AG08395 (cell line): ENCODE measurements at places on chromosomes 1 and 21.

- no peak for DNase-seq
Measured at GRCh38 chr1:87052400-87052799, 138.0 kb downstream of the HS2ST1 start.

DNA sequence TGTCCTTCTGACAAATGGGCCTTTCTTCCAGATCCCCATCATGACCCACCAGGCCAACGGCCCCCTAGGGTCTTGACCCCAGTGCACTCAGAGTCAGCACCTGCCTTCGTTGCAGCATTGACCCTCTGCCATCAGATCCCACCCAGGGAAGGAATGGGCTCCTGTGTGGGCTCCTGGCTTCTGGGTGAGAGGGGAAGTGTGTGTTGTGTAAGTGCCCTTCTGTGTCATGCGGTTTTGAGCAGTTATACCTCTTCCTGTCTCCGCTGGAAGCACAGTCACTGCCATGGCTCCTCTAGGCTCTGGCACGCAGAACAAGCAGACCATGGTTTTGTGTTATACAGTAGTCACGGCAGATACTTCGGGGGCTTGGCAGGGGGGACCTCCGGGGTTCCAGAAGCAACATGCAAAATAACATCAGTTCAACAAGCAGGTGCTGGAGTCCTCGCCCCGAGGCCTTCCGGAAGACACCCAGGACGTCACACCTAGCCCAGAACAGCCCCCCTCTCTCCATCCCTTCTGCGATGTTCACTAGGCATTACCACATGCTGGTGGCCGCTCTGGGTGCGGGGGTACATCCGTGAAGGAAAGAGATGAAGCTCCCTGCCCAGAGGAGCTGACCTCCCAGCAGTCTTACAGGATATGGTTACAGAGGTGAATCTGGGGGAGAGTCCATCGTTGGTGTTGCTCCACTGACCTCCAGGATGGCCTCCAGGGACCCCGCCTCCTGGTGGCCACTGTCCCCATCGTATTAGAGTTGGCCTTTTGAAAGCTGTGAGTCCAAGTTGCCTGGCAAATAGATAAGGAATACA is 17.4 kb upstream of the KCNAB2 start:
- no peak for DNase-seq

DNA sequence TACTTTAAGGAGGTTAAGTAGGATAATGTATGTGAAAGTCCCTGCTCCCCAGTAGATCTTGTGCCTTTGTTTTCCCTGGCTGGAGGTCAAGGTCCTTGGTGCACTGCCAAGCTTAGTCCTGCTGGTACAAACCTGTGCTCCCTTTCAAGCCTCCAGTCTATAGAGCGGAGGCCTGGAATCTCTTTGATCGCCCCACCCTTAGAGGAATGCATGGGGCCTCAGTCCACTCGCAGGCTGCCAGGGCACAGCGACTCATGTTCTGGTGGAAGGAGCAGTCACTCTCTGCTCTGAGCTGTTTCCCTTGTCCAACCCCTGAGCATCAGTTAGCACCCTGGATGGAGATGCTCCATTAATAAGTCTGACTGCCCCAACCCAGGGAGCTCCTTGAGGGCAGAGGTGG is 121.8 kb downstream of the HMGB4 start:
- DNase-seq: peak; percentile 48

GRCh38 chr21:41631564-41632461 is 123.9 kb upstream of the TMPRSS2 start:
- DNase-seq: peak; percentile 35

DNA sequence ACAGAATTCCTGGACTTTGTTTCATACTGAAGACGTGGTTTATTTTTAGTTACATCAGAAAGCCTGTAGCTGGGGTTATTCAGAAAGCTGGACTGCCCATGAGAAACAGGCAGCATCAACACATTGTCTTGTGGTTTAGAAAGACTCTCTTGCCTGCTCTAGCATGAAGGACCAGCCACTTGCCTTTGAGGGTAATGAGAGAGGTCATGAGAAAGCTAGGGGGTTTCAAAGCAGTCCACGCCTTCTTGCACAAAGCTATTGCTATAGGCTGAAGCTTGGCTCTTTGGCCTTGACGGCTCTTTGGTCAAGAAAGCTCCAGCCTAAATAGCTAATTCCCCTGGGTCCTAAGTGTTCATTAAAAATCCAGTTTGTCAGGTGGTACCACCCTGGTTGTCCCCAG is 208.1 kb downstream of the PRDM2 start:
- no peak for DNase-seq

DNA sequence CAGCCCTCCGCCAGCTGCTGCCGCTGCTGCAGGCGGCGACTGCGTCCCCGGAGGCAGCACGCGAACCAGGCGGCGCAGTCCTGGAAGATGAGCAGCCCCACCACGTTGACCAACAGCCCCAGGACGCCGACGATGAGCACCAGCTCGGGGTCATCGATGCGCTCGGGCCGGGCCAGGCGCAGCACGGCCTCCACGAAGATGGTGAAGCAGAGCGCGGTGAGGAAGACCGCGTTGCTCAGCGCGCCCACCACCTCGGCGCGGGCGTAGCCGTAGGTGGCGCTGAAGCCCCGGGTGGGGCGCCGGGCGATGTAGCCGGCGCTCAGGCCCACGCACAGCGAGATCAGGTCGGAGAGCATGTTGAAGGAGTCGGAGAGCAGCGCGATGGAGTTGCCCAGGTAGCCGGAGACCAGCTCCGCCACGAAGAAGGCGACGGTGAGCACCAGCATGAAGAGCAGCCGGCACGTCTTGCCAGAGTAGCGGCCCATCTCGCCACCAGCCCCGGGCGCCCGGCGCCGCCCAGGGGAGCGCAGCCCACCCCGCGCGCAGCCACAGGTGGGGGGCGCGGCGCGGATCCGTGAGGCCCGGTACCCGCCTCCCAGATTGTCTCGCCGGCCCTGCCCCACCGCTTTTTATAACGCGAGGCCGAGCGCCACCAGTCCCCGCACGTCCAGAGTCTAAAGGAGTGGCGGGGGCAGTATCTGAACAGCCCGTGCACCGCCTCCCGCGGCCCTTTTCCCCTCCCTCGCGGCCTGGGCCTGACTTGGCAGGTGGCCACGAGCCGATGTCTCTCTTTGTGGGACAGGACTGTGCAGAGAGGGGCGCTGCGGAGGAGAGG is at the start of gene SLC30A10:
SLC30A10 (minus strand) TSS at position 602 of the 835 bp plus-strand sequence; CDS start at position 485, 117 bp downstream.
- peak; percentile 29 for DNase-seq

DNA sequence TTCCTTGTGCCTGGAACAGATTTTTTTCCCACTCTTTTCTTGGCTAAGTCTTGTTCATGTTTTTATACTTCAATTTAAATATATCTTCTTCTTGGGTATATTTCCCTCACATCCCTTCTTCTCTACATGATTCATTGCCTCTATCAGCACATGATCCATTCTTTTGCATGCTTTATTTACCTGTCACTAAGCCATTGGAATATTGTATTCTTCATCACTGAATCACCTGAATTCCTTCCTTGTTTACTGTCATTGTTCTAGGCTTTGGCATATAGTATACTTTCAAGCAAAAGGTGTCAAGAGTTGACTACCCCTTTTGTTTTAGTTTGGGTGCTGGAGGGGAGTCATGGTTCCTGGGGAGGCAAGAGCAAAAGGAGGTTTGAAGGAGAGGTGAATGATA is 464.5 kb upstream of the LRRC7 start:
- no peak for DNase-seq

DNA sequence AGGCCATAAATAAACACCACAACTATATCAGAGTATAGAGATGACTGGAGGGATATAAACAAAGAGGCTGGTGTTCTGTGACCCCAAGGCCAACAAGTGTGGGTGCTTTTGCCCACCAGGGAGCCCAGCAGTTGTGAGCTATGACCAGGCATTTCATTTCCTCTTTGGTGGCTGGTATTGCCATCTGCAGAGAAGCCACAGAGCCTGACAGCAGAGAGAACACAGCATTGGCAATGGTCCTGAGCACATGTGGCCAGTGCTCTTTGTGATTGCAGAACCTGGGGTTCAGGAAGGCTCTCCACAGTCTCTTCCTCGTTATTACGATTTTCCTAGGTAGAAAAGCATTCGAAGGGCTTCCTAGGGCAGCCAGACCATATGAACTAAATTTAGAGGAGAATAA is 112.3 kb downstream of the TM2D1 start:
- DNase-seq: no peak

DNA sequence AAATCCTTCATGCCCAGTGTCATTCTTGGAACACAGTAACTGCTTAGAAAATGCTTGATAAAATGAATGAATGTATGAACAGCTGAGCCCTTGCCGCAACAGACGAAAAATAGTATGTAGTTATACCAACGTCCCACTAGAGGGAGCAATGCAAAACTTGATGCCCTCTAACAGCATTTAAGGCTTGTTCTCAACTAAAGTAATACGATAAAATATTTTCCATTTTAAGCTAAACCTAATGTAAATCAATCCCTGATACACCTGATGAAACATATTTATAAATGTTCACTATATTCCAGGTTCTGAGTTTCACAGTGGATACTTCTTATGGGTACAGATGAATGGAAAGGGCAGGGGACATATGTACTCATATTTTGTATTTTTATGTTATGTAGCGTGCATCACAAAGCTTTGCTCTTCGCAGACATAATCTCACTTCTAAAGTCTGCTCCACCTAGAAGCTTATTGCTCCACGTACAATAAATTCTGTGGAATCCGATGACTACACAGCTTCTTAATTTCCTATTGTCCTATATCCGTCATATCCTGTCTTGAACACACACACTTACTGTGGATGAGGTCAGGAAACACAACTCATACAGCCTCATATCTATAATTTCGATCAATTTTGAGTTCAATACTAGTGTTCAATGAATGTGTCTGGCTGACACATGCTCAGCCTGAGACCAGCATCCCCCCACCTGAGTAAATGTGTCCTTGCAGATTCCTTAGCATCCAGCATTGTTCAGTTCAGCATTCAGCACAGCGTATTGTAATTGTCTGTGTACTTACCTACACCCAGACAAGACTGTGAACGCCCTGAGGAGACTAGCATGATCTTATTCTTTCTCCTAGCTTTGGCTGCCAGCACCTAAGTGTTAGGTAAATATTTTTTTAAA is 4.4 kb upstream of the UTP25 start:
- DNase-seq: peak; percentile 60

DNA sequence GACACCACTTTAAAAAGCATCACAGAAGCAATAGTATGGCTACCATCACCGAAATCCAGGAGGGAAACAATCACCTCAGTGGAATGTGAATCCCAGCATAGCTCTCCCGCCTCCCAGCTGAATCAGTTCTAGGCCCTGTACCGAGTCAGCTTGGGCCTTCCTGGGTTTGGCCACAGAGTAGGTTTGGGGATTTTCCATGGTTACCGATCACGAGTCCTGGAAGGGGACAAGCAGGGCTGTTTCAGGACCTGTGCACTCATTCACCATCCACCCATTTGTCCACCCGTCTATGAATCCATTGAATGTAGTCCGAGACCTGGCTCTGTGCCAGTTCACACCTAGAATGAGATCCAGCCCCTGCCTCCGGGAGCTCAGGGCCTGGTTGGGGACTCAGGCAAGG is 94.2 kb downstream of the ARHGEF10L start:
- DNase-seq: peak; percentile 94
